ENCODE measurements at places on chromosomes 12 and 14.

DNA sequence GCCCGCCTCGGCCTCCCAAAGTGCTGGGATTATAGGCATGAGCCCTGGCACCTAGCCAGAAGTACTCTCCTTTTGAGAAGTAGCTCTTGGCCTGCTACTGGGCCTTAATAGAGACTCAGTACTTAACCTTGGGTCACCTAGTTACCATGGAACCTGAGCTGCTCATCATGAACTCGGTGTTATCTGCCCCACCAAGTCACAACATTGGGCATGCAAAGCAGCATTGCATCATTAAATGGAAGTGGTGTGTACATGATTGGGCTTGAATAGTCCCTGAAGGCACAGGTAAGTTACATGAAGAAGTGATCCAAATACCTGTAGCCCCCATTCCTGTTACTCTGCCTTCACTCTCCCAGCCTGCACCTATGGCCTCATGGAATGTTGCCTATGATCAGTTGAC, 18.0 kb upstream of the ATF7 start:
- no peak overlapping the region for H3K27ac ChIP-seq
- H3K4me3 ChIP-seq, result no peak overlapping the region
- DNase-seq, result no peak
- H3K36me3 ChIP-seq, result no peaks in the 10 kb centered on the region
- H3K4me1 ChIP-seq, result peaks cover 12% of the 10 kb centered on the region

- peaks cover 2% of the 10 kb centered on the region for H3K27me3 ChIP-seq
- peaks cover 3% of the 10 kb centered on the region for H3K4me1 ChIP-seq
- no peak overlapping the region for H3K4me3 ChIP-seq
- no peak overlapping the region for H3K27ac ChIP-seq
Observed at GRCh38 chr12:3295225-3295624, 195.8 kb upstream of the PRMT8 start.

DNA sequence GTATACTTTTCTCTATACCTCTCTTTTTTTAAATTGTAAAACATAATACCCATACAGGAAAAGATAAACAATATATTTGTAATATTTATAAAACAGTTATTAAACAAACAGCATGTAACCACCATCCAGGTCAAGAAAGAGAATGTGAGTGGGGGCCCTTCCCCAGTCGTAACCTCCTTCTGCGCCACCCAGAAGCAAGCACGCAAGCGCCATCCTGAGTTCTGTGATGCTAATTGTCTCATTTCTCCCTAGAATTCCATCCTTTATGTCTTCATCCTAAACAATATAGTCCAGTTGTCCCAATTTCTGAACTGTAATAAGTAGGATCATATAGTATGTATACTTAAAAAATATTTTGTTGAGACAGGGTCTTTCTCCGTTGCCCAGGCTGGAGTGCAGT, 129.5 kb downstream of the EXOC5 start:
- H3K27ac ChIP-seq, result no peak overlapping the region
- no peaks in the 10 kb centered on the region for H3K4me1 ChIP-seq
- H3K36me3 ChIP-seq, result no peaks in the 10 kb centered on the region
- H3K27me3 ChIP-seq, result peaks cover 3% of the 10 kb centered on the region

DNA sequence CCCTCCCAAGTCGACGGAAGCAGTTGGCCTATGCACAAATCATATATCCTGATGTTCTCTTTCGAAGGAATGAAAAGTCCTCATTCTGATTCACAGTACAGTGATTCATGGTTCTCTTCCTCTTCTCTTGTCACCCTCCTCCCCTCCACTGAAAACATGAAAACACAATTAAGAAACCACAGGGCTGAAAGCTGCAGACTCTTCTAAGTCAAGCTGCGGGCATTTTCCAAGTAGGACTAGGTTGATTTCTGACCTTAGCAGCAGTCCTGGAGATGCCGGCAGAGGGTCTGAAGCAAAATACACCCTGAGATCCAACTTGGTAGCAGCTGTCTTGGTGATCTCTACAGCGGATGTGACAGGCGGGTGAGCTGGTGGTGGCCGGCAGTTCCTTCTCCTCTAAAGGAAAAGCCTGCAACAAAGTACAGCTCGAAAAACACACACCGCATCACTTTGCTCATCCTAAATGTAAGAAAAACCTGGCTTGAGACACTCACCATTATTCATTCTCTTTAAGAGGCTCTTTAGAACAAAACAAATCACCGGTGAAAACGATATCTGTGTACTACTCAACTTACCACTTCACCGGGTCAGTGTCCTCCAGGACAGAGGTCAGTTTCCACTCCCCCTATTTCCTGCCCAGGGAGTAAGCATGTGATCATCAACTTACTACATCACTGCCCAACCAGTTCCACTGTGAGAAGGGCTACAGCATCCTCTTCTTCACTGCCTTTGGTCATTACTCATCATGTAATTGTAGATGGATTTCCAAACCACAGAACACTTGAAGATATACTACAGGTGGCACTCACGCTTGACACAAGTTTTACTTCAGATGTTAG, 6.0 kb downstream of the TMCC3 start:
- 0 out of 2 replicates have a peak, but pooled peaks cover 2% of the 10 kb centered on the region for H3K4me1 ChIP-seq
- H3K27me3 ChIP-seq, result peaks cover 1% of the 10 kb centered on the region
- no peak for DNase-seq

GRCh38 chr12:52307836-52308805, 13.1 kb downstream of the KRT83 start:
- no peak overlapping the region for H3K27ac ChIP-seq
- H3K4me3 ChIP-seq, result peak overlapping the region; percentile 44
- no peaks in the 10 kb centered on the region for H3K36me3 ChIP-seq
- DNase-seq, result no peak
- peaks cover 21% of the 10 kb centered on the region for H3K4me1 ChIP-seq

All from HepG2 (cell line).